ENCODE measurements at places on chromosomes 2 and 18.
A peak's percentile ranks its signal among the peaks of the same experiment; 100 is the strongest.

- no peak for DNase-seq
Measured at GRCh38 chr2:120630031-120630701, 105.5 kb upstream of the GLI2 start.

GRCh38 chr18:11064106-11064505 is 85.3 kb downstream of the PIEZO2 start:
- no peak for DNase-seq

DNA sequence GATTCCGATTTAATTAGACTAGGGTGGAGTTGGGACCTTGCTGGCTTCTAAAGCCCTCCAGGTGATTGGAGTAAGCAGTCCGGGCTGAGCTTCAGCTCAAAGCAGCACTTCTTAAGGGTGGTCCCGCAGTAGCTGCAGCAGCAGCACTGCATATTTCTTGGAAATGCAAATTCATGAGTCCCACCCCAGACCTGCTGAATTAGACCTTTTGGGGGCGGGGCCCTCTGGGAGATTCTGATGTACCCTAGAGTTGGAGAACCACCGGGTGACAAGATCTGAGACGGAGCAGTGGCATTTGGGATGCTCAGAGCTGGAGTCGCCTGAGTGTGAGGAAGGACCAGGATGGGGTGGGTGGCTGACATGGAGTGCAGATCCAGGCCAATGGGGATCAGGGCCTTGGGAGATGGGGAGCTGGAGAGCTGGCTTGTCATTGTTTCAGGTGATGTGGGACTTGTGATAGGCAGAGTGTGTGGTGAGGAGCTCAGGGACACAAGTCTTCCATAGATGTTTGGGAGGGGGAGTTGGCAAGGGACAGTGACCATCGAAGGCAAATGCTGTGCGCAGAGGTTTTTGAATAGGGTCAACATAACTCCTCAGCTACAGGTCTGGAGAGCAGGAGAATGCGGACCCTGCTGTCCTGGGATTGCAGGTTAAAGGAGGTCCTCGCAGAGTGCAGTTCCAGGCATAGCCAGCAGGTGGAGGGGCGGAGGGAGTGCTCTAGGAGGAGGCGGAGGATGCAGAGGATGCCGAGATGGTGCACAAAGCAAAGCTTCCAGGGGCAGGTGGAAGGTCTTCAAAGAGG is 130.9 kb upstream of the RAB12 start:
- DNase-seq: peak; percentile 76

- no peak for DNase-seq
Measured at GRCh38 chr18:67682516-67682915, 166.0 kb upstream of the DSEL start.

GRCh38 chr18:12783524-12783923 is 80.7 kb downstream of the PSMG2 start:
- no peak for DNase-seq

- DNase-seq: no peak
Measured at GRCh38 chr2:133605011-133605765, 36.9 kb upstream of the NCKAP5 start.

GRCh38 chr2:128308284-128308731 is 10.4 kb downstream of the HS6ST1 start:
- DNase-seq: no peak

DNA sequence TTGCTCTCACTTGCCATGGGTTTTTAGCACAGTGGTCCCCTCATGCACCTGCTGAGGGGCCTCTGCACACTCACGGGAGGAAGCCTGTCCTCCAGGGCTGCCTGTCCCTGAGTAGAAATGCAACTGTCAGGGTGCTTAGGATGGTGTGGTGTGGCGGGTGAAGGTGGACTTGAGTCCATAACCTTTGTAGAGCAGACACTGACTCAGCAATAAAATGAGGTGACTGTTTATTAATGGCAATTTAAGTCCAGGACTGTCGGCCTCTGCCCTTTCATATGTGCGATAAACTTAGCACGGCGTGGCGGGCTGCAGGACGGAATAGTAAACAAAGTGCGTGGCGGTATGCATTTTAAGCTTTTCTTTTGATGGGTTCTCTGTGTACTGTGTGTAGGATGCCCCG is 188.2 kb downstream of the LDLRAD4 start:
- DNase-seq: no peak

- DNase-seq: no peak
Measured at GRCh38 chr2:222248818-222249217, 50.0 kb downstream of the PAX3 start.

GRCh38 chr2:53211201-53211774 is 556.3 kb upstream of the CHAC2 start:
- no peak for DNase-seq

DNA sequence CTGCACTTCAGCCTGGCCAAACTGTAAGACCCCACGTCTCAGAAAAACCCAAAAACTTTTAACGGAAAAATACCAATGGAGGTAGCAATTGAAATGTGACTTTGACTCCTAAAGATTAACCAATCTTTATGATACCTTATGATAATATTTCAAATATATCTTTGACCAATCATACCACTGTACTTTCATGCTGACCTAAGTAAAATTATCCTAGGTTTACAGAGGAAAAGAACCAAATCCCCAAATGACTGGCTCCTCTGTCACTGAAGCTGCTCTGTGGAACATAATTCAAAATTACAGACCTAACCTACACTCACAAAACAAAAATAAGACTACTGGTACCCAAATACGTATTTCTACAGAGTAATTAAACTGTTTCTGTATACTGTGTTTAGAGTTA is 7.7 kb upstream of the STPG4 start:
- DNase-seq: no peak

DNA sequence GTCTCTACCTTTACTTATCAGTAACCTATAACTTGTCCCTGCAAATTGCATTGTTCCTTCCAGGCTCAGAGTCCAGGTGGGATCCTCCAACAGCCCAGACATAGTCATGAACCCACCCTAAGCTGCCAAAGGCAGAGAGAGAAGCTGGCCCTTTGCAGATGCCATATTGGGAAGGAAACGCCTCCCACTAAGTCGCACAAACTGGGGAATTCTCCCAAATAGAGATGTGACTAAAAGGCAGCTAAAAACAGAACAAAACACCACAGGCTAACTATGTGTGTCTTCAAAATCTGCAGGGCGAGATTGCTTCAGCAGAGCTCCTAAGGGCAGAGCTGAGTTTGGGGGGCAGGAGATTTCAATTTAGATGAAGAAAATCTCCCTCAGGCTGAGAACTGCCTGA is 38.5 kb upstream of the SIGLEC15 start:
- DNase-seq: no peak

- no peak for DNase-seq
Measured at GRCh38 chr2:40343902-40344301, 108.0 kb downstream of the SLC8A1 start.

GRCh38 chr2:217711188-217711587 is 291.6 kb downstream of the TNS1 start:
- DNase-seq: no peak

DNA sequence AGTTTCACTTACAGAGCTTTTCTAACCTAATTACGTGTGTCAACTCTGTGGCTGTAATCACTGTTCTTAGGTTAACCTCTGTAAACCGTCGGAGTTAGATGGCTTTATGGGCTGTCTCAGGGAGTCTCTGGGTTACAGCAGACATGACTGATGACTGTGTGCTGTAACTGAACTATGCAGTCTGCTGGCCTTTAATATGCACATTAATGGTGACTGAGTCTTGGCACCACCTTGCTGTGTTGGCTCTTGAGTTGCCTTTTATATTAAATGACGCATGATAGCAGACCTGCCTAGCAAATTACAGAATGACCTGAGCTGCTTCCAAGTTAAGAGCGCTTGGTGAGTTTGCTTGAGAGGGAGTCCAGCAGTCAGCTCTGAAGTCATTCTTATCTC is 90.1 kb downstream of the ACKR3 start:
- DNase-seq: no peak

GRCh38 chr2:98356729-98357128 is 10.5 kb downstream of the CNGA3 start:
- no peak for DNase-seq

- no peak for DNase-seq
Measured at GRCh38 chr2:122108186-122108585, 352.7 kb downstream of the TSN start.

DNA sequence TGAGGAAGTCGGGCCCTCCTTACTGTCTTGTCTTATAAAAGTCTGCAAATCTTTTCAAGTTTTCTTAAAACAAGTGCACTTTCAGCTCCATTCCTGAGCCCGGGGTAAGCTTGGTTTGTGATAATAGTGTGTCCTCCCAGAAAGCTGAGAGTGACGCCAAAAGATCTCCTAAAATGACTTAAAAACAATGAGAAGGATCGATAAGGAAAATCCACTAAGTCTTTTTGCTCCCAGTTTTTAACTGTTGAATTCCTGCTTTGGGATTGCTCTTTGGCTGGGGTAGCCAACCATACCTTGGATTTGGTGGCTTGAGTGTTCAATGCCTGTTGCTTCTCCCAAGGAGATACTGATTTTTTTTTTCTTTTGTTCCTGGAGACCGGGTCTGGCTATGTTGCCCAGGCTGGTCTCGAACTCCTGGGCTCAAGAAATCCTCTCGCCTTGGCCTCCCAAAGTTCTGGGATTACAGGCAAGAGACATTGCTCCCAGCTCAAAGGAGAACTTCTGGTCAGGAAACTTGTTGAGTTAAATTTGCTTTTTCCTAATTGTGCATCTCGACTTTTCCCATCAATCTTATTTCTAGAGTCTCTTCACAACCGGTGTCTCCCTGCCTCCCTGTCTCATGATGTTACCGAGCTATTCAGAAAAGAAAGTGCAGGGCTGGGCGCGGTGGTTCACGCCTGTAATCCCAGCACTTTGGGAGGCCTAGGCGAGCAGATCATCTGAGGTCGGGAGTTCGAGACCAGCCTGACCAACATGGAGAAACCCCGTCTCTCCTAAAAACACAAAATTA is 3.0 kb downstream of the TGIF1 start:
- DNase-seq: no peak

DNA sequence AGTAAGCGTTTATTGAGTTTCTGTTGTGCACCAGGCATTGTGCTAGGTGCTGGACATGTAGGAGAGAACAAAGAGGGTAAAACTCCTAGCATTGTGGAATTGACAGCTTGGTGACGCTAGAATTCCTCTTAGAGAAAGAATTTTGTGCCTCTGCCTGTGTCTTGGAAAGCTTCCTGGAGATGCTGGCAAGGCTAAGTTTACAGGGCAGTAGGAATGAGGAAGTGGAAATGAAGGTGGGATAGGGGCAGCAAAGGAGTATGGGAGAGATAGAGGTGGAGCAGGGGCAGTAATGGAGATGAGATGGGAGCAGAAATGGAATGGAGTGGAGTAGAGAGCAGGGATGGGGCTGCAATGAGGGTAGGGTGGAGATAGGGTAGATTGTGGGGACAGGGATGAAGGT is 29.8 kb downstream of the GPR39 start:
- DNase-seq: no peak

DNA sequence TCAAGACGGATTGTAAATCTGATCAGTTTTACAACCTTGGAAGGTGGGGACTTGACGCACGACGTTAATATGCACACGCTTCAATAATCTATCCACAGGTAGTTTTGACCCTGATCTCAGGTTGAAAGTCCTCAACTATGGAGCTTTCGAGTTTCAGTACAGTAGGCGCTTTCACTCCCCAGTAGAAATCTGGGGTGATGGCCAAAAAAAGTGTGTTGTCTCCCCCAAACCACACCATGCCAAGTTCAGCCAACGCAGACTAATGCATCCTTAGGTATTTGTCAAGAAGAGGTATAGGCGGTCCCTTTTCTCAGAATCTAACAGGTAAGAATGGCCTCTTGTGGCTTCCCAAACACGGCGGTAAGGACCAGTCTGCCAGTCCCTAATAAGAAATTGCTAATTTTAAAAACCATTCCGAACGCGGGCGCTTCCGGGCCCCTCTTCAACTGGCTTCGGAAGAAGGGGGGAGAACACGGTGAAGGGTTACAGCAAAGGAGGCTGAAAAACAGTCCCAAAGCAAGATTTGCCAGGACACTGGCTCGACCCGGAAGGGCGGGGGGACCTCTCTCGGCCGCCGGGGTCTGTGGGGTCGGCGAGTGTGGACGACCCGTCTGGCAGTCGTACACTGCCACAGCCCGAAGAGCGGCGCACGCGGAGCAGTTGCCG is 659 bp downstream of the FAM210A start:
- DNase-seq: peak; percentile 43

- peak; percentile 31 for DNase-seq
Measured at GRCh38 chr2:101770726-101771125, 73.2 kb downstream of the MAP4K4 start.

GRCh38 chr18:80170395-80171053 is 61.5 kb downstream of the ADNP2 start:
- no peak for DNase-seq

DNA sequence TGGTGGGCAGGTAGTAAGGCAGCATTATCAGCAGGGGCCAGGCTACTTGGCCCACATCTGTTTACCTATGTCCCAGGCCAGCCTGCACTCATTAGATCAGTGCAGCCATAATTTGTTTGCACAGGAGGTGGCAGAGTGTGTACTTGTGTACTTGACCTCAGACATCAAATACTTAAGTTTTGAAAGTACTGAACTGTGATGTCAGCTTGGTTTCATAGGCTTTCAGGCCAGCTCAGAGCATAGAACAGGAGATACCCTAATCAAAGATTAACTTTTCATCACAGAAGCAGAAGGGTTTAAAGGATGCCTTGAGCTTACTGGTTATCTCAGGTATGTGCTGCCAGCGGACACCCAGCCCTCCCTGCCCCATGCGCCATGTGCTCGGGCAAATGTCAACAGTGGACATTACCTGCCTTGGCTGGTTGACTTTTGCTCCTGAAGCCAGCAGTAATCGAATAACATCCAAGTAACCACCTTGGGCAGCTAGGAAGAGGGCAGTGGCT is 33.2 kb downstream of the ANKRD29 start:
- DNase-seq: no peak

GRCh38 chr2:134201533-134201932 is 52.3 kb upstream of the MGAT5 start:
- DNase-seq: no peak

DNA sequence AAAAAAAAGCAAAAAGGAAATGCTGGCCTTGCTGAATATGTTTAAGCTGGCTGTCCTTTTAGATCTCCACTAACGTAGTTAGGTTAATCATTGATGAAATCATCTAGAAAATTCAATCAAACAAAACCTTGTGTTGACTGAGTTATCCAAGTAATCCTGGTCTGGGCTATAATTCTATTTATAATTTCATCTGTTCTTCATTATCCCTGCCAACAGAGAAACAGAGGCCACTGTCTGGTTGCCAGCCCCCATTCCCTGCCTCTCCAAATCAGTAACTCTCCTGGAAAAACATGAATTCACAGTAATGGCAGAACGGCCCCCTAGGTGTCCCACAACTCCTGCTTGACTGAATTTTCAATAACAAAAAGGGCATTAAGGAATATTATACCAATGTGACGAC is 24.6 kb downstream of the DOCK10 start:
- no peak for DNase-seq

DNA sequence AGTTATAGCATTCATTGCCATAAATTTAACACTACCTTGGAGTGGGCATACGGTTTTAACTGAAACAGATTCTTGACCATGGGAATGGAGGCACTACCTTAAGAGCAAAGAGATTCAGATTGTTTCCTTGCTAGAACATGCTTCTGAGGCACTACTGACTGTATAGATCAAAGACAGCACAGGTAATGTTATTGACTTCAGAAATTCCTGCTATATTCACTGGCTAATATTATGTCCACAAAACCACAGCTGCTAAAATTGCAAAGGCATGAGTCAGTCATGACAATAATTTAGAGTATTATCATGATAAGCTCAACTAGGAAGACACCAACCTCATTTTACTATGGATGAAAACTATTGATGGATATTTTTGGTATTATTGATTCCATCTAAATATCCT is 39.4 kb downstream of the SLC8A1 start:
- no peak for DNase-seq

GRCh38 chr18:14577971-14578370 is 34.6 kb upstream of the POTEC start:
- no peak for DNase-seq
